ENCODE measurements at places on chromosomes 3 and 15.

DNA sequence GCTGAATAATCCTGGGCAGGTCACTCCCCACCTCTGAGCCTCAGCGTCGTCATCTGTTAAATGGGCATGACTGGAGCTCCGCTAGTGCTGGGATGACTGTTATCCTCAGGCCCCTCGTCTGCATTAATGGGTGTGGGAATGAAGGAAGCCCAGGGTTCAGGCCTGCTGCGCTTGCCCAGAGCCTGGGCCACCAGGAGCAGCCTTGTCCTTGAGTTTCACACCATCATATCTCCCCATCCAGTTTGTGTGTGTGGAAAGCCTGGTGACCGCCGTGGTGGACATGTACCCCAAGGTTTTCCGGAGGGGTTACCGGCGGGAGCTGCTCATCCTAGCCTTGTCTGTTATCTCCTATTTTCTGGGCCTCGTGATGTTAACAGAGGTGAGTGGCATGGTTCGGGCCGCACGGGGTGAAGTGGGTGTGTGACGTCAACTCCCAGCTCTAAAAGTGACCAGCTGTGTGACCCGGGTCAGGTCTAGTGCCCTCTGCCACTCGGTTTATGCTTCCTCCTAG, 63.5 kb upstream of the SLC6A1 start:
- DNase-seq = no peak

GRCh38 chr3:169835533-169835932, 22.8 kb upstream of the LRRC34 start:
- no peak for DNase-seq

GRCh38 chr3:31399271-31399670, 133.5 kb upstream of the STT3B start:
- DNase-seq = no peak

DNA sequence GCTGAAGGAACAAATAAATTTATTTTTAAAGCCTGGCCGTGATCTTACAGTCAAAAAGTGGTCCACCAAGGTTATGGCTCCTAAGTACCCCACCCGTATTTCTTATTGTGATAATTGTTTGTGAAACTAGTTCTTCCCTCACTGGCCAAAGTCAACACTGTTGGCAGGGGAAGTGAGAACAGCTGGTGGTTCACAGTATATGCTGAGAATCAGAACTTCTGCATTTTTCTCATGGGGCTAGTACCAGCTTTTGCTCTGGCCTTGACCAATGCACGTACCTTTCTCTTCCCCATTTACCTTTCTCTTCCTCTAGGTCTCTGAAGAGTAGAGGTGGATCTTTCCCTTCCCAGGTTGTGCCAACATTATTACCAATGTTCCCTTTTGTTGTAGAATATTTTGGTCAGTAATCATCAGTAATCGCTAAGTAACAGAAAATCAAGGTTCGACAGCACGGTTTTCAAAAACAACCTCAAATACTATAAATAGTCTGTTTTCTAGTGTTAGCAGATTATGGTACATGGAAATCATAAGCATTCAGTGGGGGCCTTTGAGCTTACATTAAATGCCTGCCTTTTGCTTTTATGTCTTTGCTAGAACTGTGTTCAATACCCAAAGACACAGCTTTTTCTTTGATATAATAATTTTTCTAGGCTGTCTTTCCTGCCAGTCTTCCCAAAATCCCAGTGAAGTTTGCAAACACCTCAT, 268.0 kb downstream of the LPP start:
- no peak for DNase-seq

- no peak for DNase-seq
Observed at GRCh38 chr3:128269006-128269775, 115.9 kb downstream of the EEFSEC start.

DNA sequence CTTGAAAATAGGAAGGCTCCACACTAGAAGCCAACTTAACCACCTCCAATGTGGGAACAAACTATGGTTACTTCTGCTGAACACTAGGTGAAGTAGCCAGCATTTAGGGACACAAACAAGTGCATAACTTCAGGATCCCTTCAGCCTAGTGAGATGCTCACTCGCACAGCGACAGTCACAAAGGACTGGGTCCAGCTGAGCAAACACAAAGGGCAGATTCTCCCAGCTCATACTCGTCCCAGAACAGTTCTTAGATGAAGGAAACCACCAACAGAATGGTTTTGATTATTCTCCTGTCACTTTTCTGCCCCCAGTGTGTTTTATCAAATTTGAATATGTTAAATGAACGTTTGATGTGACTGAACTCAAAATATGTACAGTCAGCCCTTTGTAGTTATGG, 201.6 kb downstream of the KCNAB1 start:
- no peak for DNase-seq

DNA sequence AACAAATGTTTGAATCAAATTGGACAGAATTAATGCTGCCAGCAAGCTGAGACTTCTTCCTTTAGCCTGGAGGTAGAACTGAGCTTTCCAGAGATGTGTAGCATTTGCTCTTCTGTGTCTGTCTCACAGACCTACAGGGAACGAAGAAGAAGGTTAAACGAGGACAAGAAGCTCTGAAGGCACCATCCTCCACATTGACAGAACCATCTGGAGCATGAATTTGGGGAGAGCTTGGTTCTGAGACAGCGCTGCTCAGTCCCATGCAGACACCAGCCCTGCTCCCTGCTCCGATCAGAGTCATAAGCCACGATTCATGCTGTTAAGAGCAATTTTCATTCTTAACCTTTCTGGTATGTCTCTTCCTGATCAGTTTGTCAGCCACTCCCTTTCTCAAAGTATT, 7.7 kb upstream of the KY start:
- DNase-seq = no peak

DNA sequence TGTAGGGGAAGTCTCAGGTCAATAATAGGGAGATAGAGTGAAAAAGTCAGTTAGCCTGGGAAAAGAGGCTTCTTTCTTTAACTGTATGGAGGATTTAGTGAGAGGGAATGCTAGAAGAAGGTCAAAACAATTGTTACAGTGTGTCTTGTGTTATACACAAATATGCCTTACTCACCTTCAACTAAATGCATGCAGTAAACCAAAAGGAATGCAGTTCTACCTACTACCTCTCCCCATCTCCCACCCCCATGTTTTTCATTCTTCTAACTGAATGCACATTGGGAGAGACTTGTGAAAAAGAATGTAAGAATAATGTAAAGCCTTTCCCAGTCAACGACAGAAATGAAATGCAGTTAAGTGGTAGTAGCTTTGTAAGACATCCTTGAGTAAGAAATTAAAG, 33.8 kb downstream of the CCDC66 start:
- no peak for DNase-seq

GRCh38 chr3:27540231-27540630, 56.0 kb upstream of the SLC4A7 start:
- DNase-seq = no peak

- DNase-seq = no peak
Observed at GRCh38 chr3:108106449-108106848, 15.6 kb upstream of the CD47 start.

DNA sequence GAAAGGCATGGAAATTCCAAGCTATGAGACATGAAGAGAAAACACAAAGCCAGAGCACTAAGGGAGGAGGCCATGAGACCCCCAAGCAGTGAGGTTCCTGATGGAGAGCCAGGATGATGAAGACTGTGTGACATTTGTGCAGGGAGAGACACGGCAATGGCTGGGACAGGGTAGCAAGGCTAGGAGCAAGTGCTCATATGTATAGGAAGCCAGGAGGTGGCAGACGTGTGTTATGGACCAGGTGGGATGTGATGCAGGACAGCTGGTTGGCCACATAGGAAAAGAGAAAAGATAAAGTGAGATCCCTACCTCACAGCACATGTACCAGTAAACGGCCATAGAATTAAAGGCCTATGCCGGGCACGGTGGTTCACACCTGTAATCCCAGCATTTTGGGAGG, 112.7 kb downstream of the APBA2 start:
- DNase-seq = no peak

All from stimulated activated CD8-positive, alpha-beta memory T cell treated with anti-CD3 and anti-CD28 coated beads, Interleukin-15, amount 100 ng/mL, for 48 hours (primary cell).